ENCODE measurements at places on chromosomes 7 and 10. TPM values are rescaled to one million over a fixed set of nuclear protein-coding genes. Genes with fewer than 3 reads are reported as not detected.

AGAP9 gene
- 14.9 TPM for total RNA-seq

- H3K4me3 ChIP-seq, result no peak overlapping the region
- no peaks in the 10 kb centered on the region for H3K27me3 ChIP-seq
- no peaks in the 10 kb centered on the region for H3K36me3 ChIP-seq
- H3K4me1 ChIP-seq, result no peaks in the 10 kb centered on the region
- H3K27ac ChIP-seq, result no peak overlapping the region
- DNase-seq, result no peak
These were observed 104.3 kb downstream of the AHR start for GRCh38 chr7:17402628-17403278.

GPER1 gene
- total RNA-seq, result 5.2 TPM

ETV1 gene
- 70.3 TPM for total RNA-seq

DNA sequence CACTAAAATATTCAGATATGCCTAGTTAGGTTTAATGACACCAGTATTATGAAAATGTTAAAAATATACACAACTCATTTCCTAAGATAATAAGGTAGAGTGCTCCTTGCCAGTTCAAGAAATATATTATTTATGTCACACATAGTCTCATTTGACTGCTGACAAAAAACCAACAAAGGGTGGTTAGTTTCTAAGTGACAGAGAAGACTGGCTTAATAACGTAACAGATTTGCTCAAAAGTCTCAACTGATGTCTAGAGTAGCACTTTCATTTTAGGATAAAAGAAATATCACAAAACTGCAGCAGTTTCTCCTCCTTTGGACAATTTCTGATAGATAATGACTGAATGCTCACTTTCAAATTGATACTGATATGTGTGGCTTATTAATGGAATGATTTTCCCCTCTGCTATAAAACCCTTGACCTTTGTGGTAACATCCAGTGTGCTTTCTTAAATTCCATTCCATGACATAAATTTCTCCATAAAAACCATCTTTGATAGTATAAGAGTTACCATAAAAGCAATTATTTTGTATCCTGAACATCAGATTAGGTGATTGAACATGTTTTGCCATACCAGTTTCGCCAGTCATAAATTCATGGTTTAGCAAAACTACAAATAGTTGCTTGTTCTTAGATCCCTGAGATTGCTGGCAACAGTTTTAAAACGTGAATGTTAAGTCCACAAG is 94.2 kb downstream of the NRBF2 start:
- H3K4me1 ChIP-seq, result no peaks in the 10 kb centered on the region
- peak overlapping the region; percentile 42 for H3K27ac ChIP-seq
- H3K4me3 ChIP-seq, result no peak overlapping the region
- H3K27me3 ChIP-seq, result no peaks in the 10 kb centered on the region
- DNase-seq, result no peak

DNA sequence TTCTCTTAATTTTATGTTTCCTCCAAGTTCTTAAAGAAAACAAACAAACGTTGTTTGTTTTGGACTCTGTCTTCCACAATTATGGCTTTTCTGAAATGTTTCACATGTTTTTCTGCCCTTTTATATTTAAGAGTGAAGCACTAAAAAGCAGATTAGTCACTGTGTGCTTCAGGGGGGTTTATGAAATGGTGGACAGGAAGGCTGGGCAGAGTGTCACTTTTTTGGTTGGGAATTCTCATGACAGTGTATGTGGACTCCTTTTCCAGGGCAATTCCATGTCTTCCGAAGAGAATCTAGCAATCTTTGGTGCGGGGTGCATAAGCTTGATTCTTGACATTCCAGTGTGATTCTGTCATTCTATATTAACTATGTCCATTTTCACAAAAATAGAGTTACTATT is 669.4 kb downstream of the PARD3 start:
- no peak overlapping the region for H3K27ac ChIP-seq
- H3K4me1 ChIP-seq, result no peaks in the 10 kb centered on the region
- H3K4me3 ChIP-seq, result no peak overlapping the region
- no peaks in the 10 kb centered on the region for H3K27me3 ChIP-seq
- peak; percentile 59 for DNase-seq

NACAD gene
- 1.2 TPM for total RNA-seq
